ENCODE measurements at places on chromosomes 7 and 10.
A peak's percentile ranks its signal among the peaks of the same experiment; 100 is the strongest.

GRCh38 chr10:26780106-26780792 lies 80.5 kb downstream of the ABI1 start:
- DNase-seq = no peak

DNA sequence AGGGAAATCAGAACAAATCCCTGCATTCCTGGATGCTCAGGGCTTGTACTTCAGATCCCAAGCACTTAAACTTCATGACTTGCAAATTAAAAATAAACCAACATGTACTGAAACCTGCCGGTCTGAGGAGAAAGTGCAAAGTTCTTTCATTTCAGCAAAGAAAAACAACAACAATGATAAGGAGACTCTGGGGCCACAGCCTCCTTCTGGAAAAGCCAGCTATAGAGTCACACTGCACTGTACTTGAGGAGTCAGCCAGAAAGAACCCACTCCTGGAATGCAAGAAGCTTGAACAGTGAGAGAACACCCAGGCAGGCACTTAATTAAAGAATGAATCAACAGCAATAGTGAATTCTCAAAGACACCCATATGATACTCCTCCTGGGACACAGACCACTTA lies 49.7 kb upstream of the TM9SF3 start:
- DNase-seq = no peak

GRCh38 chr7:78714356-78714755 lies 739.1 kb downstream of the MAGI2 start:
- DNase-seq = no peak

DNA sequence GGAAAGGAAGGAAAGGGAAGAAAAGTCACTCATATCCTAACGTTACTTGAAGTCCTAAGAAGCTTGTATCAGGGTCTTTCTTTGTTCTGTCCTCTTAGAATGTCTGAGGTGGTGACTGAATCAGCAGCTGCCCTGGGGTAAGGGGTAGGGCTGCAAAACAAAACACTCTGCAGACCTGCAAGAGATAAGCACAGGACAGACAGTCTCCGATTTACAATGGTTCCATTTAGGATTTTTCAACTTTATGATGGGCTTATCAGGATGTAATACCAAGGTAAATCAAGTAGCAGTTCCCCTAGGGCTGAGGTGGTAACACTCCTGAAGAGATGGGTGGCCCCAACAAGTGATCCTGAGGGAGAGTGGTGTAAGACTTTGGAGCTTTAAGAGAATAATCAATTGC lies 16.5 kb downstream of the KDM7A start:
- no peak for DNase-seq

DNA sequence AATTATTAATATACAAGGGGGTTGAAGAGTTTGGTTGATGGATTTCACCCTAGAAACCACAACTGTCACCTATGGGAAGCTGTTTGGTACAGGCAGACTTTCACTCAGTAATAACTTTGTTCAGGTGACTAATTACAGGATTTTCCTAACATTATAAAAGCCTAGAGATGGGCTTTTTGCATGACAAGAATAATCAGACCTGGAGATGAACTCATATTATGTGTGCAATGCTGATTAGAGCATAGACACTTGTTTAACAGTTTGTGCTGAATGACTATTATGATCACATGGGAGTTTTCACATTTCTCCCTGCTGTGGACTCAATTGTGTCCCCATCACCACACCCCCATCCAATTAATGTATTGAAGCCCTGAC lies 90.2 kb upstream of the STEAP4 start:
- DNase-seq = no peak

GRCh38 chr10:30637881-30638467 lies 8.4 kb upstream of the LYZL2 start:
- no peak for DNase-seq

DNA sequence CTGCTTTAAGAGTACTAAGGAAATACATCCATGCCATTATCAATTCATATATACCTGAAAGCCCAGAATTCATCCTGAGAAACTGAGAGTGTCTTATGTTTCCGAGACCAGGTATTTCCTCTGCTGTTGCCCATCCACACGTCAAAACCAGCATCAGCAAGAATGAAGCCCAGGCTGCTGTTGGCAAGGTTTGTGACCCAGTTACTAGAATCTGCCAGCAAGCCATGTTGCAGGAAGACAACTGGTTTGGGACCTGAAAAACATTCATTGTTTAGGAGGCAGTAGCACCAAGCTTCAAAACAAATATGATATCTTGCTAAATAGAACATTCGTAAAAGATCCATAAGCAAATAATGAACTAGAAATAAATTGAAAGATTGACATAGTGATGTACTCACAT lies 21.0 kb upstream of the CH25H start:
- no peak for DNase-seq

DNA sequence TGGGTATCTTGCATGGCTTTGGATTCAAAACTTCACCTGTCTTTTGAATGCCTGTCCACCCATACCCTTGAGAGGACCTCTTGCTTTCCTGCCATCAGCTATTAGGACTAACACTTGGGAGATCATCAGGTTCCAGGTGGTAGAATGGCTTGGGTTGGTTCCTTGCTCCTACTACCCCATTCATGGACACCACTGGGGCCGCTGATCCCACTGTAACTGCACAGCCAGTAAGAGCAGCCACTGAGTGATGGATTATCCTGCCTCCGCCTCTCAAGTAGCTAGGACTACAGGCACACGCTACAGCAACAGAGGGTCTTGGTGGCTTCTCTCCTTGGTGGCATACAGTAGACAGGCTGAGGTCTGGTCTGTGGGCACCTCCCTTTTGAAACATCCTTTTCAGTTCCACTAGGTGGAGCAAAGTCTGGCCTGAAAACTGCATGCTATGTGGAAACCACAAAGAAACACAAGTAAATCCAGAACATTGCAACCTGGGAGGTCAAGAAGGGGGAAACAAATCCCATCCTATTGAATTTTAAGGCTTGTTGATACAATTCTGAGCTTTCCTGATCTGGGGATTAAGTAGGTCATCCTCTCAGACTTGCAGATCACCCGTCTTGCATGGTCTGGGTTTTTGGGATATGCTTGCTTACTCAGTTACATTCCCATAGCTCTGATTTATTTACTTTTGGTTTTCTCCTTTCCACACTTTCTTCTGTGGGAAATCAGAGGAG lies 9.4 kb downstream of the WBP1L start:
- DNase-seq = peak; percentile 3

GRCh38 chr10:133230387-133231195 lies 574 bp downstream of the UTF1 start:
- DNase-seq = no peak

DNA sequence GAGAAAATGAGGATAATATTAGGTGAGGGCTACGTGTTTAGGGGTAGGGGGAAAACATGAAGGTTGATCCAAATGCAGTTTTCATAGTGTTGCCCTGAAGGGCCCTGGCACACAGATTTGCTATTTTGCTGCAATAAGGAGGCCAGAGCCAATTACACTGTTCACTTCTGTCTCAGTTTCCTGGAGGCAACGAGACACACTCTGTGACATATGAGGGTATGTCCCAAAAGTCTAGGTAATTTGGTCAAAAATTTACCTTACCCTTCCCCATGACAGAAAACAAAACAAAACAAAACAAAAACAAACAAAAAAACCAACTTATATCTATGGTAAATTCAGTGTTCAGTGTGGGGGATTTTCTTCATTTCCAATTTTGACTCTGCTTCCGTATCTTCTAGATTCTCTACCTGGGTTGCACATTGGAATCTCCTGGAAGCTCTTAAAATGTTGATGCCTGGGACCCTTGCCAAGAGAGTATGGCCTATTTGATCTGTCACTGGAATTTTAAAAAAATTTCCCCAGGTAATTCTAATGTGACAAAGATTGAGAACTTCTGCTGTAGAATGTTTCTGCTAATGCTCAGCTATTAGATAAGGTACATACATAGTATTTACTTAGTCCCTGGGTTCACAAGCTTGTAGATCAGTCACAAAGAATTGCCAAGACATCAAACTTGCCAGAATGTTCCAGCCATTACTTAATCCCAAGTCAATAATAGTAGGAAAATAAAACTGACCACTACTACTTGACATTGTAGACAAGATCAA lies 139.5 kb downstream of the SEMA3E start:
- no peak for DNase-seq

DNA sequence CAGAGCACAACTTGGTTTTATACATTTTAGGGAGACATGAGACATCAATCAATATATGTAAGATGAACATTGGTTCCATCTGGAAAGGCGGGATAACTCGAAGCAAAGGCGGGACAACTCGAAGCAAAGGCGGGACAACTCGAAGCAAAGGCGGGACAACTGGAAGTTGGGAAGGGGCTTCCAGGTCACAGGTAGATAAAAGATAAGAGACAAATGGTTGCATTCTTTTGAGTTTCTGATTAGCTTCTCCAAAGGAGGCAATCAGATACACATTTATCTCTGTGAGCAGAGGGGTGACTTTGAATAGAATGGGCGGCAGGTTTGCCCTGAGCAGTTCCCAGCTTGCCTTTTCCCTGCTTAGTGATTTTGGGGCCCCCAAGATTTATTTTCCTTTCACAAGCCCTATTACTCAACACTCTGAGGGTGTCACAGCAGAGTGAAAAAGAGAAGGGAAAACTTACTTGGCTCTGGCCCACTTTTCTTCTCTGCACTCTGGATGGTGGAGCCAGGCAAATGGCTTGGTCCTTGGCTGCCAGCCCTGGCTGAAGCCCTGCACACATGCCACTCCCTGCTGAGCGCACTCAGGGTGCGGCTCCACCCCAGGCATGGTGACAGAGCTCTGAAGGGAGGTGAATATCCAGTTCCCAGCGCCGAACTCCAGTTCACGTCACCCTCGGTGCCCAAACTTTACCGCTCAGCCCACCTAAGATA lies 46.7 kb downstream of the PARD3 start:
- DNase-seq = no peak

DNA sequence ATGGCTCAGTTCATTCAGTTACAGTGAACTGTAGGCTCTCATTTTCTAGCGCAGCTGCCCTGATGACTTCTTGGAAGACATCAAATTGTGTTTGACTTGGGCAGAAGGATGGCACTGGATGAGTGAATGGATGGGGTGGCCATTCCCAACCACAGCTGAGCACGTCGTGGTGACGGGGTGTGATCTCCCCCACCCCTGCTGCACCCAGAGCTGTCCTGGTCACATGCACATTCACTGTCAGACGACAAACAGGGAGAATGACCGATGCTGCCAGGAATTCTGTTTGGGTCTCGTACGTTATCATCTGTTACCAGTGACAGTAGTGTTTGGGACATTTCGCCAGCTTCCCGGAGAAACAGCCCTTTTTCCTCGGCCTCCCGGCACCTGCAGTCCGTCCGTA lies 623.2 kb downstream of the SDK1 start:
- DNase-seq = no peak

DNA sequence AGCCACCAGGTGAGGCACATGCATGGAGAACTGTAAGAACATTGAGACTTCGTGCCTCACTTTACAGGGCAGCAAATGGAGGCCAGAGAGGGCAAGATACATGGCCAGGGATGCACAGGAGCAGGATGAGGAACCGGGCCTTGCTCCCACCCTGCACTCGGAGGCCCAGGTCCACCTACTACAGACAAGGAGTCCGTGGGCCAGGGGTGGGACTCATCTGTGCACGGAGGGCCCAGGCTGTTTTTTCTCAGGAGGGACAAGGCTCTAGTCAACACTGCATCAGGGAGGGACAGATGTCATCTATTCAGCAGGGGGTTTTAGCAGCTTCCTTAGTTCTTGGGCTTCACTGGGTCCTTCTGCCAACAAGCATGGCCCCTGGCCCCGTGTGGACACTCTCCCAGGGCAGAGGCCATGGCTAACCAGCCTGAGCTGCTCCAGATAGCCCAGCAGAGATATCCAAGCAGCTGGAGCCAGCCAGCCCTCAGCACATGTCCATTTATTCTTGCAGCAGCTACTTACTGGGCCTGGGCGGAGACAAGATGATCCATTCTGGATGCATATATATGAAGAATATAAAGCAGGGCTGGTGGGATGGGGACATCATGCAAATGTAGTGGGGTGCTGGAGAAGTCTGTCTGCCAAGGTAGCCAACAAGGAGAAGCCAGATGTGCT lies 134.5 kb upstream of the RET start:
- DNase-seq = no peak

- DNase-seq = peak; percentile 18
Measured at GRCh38 chr7:146136357-146136875, 19.8 kb downstream of the CNTNAP2 start.

GRCh38 chr10:97065128-97065527 lies 120.6 kb downstream of the SLIT1 start:
- DNase-seq = no peak

DNA sequence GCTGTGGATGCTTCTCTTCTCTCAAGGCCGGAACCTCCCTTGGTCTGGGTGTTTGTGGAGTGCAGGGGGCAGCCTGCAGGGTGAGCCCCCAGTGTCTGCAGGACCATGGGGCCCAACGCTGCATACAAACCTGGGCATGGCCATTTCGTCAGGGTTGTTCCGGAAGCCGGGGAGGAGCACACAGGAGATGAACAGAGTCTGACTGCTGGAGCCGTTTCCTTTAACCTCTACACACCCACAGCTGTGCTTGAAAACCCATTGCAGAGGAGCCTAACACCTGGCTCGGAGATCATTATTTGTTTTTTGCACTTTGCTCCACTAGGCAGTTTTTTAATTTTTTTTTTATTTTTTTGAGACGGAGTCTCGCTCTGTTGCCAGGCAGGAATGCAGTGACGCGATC lies 167.6 kb upstream of the INSYN2A start:
- no peak for DNase-seq

GRCh38 chr7:22675917-22676343 lies 51.1 kb upstream of the IL6 start:
- DNase-seq = no peak

DNA sequence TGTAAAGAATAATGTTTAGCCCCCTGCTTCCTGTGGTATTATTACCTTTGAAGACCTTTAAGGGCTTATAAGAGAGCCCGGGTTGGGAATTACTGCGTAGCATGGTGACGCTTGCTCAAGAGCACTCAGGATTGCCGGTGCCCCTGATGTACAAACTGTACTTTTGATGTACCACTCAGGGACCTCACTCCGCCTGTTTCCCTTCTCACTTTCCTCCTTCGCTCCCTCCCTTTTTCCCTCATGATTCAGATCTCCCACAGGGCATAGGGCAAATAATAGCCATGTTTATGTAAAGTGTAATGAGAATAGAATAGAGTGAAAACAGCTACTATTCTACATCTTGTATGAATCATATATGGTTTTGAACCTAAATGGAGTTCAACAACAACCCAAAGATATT lies 77.8 kb upstream of the PDCD4 start:
- DNase-seq = peak; percentile 83

All from NCI-H1436 (cell line).